HS-5 (cell line): ENCODE measurements at places on chromosomes 5 and 9.

- DNase-seq: no peak
Measured at GRCh38 chr5:56658972-56659371, 156.4 kb upstream of the MAP3K1 start.

DNA sequence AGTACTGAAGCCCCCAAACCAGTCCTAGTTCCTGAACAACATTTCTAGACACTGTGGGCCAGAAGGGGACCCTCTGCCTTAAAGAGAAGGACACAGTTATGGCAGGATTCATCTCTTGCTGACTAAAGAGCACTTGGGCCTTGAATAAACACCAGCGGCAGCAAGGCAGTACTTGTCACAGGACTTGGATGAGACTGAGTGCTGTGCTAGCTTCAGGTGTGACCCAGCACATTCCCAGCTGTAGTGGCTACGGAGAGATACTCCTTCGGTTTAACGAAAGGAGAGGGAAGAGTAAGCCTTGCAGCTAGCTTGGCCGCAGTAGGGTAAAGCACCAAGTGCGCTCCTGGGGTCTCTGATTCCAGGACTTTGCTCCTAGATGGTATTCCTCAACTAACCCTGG lies 10.9 kb upstream of the STX17 start:
- no peak for DNase-seq

DNA sequence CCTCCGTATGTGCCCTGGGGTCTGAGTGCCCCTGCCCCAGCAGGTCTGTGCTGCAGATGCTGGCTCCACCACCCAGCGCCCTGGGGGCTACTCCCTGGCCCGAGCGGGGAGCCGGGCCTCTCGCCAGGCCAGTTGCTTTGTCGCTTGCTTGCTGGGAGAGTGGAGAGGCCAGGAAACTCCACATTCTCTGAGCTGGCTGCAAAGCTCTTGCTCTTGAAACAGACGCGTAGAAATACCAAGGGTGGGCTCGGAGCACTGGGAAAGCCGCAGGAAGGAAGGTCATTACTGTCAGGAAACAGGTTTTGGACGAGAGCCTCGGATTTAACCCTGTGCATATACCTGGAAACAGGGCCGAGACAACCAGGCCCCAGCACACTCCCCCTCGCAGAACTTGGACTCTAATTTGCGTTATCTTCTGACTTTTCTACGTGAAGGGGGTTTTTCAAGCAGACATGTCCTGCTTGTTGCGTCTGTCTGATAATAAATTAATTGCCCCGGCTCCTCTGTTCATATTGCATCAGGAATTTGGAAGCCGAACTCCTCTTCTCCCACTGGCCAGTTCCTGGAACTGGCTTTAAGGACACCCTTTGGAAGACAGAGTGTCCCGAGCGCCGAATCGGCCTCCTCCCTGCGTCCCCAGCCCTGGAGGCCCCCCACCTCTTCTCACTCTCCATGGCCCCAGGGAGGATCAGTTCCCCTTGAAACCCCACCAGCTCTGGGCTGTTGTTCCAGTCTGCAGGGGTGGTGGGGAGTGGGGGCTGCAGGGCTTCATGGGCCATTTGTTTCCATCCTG lies 11.2 kb downstream of the ADAMTSL2 start:
- DNase-seq: no peak

- no peak for DNase-seq
Measured at GRCh38 chr5:60399507-60399906, 300.5 kb downstream of the DEPDC1B start.

- no peak for DNase-seq
Measured at GRCh38 chr9:138009803-138010690, 132.5 kb downstream of the CACNA1B start.

DNA sequence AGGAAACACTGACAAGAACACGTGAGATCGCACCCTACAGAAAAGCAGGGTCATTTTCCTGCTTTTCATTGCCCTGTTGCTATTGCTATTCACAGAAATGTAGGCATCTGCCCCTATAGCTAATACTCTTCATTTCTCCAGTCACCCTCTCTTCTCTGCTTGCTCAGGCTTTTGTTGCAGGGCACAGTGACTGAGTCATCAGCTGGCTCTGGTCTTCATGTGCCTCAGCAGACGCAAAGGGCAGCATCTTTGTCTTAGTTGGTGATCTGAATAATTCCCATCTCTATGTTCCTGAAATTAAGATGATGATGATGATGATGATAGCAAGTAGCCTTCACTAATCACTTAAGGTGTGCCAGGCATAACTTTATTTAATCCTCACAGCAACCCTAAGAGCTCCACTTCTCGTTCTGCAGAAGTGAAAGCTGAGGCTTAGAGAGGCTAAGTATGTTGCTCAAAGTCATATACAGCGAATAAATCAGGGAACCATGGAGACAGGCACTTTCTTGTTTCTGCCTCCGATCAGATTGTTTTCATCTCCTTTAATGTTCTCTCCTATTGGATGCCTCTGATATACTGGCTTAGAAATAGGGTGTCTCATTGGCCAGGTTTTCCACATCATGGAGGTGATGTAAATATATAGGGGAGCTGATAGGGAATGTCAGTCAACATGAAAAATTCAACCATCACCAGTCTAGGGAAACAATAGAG lies 133.0 kb upstream of the STK32A start:
- DNase-seq: no peak

GRCh38 chr9:113298311-113298710 lies 4.9 kb downstream of the RNF183 start:
- no peak for DNase-seq

- DNase-seq: no peak
Measured at GRCh38 chr5:173688703-173689102, 72.3 kb upstream of the BOD1 start.

DNA sequence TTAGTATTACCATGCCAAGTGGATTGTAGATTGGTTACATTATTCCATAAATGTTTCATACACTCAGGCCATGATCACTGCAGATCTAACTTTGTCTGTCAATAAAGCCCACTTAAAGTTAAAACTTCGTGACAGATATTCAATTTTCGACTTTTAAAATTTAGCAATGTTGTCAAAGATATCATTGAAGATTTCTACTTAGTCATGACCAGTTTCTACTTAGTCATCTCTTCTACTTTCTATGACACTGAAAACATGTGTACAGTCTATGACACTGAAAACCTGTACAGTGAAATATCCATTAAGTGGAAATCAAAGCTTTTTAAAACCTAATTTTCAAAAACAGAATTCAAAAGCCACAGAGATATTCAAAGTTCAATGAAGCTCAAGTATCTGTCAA lies 258.2 kb downstream of the MCTP1 start:
- no peak for DNase-seq

GRCh38 chr5:37915097-37915736 lies 75.4 kb upstream of the GDNF start:
- no peak for DNase-seq

GRCh38 chr9:129478961-129479630 lies 141.8 kb downstream of the C9orf50 start:
- DNase-seq: no peak

DNA sequence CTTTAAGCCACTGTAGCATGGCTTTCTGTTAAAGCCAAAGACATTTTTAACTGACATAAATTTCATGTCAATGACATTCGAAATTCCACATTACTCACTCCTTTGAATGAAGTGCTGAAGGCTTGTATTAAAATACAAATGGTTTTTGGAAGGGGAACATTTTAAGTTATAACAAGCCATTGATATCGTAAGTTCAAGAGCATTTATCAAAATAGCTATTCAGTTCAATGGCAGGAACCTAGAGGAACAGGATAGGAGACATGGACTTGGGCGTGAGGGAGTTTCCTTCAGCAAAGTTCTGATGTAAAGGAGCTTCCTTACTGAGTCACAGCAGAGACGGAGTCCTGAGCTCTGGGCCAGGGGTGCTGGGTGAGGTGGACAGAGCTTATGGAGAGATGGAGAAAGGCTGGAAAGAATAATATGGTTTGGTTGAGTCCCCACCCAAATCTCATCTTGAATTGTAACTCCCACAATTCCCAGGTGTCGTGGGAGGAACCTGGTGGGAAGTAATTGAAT lies 631.8 kb downstream of the BNC2 start:
- DNase-seq: no peak

- DNase-seq: no peak
Measured at GRCh38 chr5:134545070-134545868, 19.8 kb downstream of the JADE2 start.

DNA sequence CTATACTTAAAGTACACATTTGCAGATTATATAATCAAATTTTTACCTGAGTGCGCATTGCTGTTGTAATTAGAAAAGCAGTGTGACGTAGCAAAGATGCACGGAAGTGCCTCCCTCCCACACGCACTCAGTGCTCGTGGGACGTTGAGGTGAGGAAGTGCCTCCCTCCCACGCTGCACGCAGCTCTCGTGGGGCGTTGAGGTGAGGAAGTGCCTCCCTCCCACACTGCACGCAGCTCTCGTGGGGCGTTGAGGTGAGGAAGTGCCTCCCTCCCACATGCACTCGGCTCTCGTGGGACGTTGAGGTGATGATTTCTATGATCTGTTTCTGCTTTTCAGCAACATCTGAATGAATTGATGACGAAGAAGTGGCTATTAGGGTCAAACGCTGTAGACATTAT lies 21.0 kb downstream of the EXOC3 start:
- DNase-seq: no peak

DNA sequence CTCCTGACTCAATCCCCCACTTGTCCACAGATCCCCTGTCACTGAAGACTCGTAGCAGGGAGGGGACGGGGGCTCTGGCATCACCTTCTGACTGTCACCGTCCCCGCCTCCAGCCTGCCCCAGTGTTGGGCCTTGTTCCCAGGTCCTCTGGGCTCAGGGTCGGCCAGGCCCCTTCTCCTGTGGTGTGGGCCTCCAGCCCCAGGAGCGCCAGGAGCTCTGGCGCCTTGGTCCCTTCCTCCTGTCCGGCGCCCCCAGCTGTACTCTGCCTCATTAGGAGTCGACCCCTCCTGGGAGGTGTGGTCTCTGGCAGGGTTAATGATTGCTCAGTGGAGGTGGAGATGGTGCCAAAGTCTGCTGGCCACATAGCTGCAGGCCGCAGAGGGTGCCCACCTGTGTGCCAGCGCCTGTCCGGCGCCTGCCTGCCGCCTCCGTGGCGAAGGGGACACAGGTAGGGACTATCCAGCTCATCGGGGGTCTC lies at the start of gene CDHR2:
TSS of gene CDHR2 (plus strand) at position 376 of the 478 bp plus-strand sequence. CDS start 16,011 bp downstream, outside the sequence.
- no peak for DNase-seq
